ENCODE measurements at places on chromosomes 2 and 18. TPM values are rescaled to one million over a fixed set of nuclear protein-coding genes. Genes with fewer than 3 reads are reported as not detected.

MC2R gene
- total RNA-seq: not detected

MGAT4A gene
- 87.5 TPM for total RNA-seq

RALBP1 gene
- 46.9 TPM for total RNA-seq

DSC1 gene
- total RNA-seq: 0.20 TPM

ANKRD30BL gene
- not detected for total RNA-seq

ACKR3 gene
- 0.49 TPM for total RNA-seq

DSC2 gene
- not detected for total RNA-seq

HJURP gene
- 129 TPM for total RNA-seq

LHCGR gene
- total RNA-seq: not detected

DNA sequence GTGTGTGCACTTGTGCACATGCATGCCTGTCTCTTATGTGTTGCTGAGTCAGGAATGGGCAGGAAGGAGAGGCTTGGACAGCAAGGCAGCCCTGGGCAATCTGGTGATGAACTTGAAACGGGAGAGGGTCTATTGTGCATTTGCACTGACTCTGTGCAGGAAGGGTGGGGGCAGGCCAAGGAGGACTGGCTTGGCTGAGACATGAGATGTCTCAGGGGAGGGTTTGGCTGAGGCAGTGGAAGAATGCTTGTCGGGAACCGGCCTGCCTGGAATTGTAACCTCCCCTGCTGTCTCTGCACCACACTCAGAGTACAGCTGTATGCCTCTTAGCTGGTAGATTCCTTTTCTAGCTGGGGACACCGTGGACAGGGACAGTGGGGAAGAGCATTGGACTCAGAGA is 176.1 kb upstream of the TNP1 start:
- DNase-seq: no peak
- H3K27me3 ChIP-seq: no peaks in the 10 kb centered on the region
- H3K4me3 ChIP-seq: no peak overlapping the region
- no peak overlapping the region for H3K27ac ChIP-seq
- no peaks in the 10 kb centered on the region for H3K36me3 ChIP-seq

DNA sequence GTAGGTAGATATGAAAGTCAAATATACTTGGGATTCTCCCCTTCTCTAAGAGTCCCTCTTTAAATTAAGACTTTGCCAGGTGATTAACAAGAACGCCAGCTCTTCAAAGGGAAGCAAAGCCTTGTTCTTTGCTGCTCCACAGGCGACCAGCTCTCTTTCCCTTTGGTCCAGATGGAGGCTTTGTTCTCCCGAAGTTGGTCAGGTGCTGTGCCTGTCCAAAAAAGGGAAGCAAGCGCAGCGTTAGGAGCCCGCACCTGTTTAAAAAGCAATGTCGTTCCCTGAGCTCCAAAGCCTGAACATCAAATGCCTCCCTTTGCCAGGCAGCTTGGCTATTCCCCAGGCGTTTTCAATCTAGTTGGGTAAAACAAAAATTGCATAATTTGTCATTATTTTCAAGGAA is 1913.1 kb upstream of the PIK3C3 start:
- H3K36me3 ChIP-seq: no peaks in the 10 kb centered on the region
- DNase-seq: no peak
- no peaks in the 10 kb centered on the region for H3K4me1 ChIP-seq

GRCh38 chr2:5740053-5740452 is 47.9 kb downstream of the SOX11 start:
- H3K27ac ChIP-seq: no peak overlapping the region
- no peaks in the 10 kb centered on the region for H3K27me3 ChIP-seq
- no peaks in the 10 kb centered on the region for H3K4me1 ChIP-seq
- no peak overlapping the region for H3K4me3 ChIP-seq
- DNase-seq: no peak

DNA sequence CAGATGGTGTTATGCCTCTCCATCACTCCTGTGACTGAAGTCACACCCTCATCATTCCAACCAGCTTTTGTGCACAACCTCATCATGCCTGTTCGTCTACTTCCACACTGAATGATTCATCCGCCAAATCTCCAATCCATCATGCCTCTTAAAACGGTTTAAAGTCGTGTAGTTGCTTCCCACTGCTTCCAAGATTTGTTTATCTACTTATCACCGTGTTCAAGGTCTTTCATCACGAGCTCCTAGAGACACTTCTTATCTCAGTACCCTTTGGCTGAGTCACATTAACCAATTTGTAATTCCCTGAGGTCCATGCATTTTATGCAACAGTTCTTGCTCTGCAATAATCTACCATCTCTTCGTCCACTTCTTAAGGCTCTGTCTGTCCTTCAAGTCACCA is 592.3 kb upstream of the ID2 start:
- H3K27ac ChIP-seq: no peak overlapping the region
- H3K4me1 ChIP-seq: no peaks in the 10 kb centered on the region
- no peaks in the 10 kb centered on the region for H3K36me3 ChIP-seq
- H3K4me3 ChIP-seq: no peak overlapping the region

DNA sequence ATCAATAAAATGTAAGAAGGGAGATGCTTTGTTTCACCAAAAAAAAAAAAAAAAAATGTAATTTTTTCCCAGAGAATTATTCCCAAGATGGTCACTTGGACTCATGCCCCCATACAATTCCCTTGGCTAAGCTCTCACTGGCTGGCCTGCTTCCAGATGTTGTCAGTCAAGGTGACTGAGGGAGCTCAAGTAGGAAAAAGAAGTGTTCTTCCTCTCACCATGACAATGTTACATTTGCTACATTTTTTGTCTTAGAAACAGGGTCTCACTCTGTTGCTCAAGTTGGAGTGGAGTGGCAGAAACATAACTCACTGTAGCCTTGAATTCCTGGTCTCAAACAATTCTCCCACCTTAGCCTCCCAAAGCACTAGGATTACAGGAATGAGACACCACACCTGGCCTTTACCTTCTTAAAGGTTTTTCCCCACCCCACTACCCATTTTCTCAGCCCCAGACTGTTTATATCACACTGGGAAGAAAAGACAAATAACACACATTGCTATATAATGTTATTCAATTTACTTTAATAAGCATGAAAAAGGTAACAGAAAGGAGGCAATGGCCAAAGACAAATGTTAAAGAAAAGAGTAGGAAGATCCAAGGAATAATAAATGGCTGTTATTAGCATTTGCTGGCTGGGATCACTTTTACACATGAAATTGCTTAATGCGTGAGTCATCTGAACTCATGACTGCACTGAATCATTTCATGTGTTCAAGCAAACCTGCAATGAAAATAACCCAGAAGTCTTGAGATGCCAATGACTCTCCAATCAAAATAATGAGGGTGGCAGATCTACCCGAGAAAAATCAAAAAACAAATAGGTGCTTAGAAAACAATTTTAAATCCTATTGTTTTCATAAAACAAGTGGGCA is 45.2 kb downstream of the ACVR1 start:
- H3K27me3 ChIP-seq: no peaks in the 10 kb centered on the region
- no peak overlapping the region for H3K4me3 ChIP-seq

- no peak overlapping the region for H3K4me3 ChIP-seq
- no peak overlapping the region for H3K27ac ChIP-seq
- no peak for DNase-seq
- peaks cover 8% of the 10 kb centered on the region for H3K27me3 ChIP-seq
- no peaks in the 10 kb centered on the region for H3K36me3 ChIP-seq
- no peaks in the 10 kb centered on the region for H3K4me1 ChIP-seq
Observed at GRCh38 chr18:32661486-32662299, 111.1 kb downstream of the KLHL14 start.

- H3K36me3 ChIP-seq: peaks cover 12% of the 10 kb centered on the region
- no peaks in the 10 kb centered on the region for H3K27me3 ChIP-seq
- H3K4me3 ChIP-seq: peak overlapping the region; percentile 90
- peaks cover 40% of the 10 kb centered on the region for H3K4me1 ChIP-seq
Observed at GRCh38 chr18:49814147-49814499, 790 bp upstream of the ACAA2 start.

- H3K4me3 ChIP-seq: no peak overlapping the region
- peaks cover 2% of the 10 kb centered on the region for H3K4me1 ChIP-seq
- H3K27me3 ChIP-seq: no peaks in the 10 kb centered on the region
- no peak overlapping the region for H3K27ac ChIP-seq
Observed at GRCh38 chr18:67217551-67218166, 298.9 kb downstream of the DSEL start.

- H3K36me3 ChIP-seq: no peaks in the 10 kb centered on the region
- H3K27ac ChIP-seq: no peak overlapping the region
- DNase-seq: no peak
- no peak overlapping the region for H3K4me3 ChIP-seq
- no peaks in the 10 kb centered on the region for H3K27me3 ChIP-seq
- H3K4me1 ChIP-seq: no peaks in the 10 kb centered on the region
Observed at GRCh38 chr2:185219981-185220380, 518.6 kb upstream of the FSIP2 start.

- H3K4me3 ChIP-seq: no peak overlapping the region
- H3K4me1 ChIP-seq: peaks cover 35% of the 10 kb centered on the region
- no peak overlapping the region for H3K27ac ChIP-seq
- no peak for DNase-seq
Observed at GRCh38 chr2:54676656-54677055, 46.8 kb upstream of the EML6 start.

DNA sequence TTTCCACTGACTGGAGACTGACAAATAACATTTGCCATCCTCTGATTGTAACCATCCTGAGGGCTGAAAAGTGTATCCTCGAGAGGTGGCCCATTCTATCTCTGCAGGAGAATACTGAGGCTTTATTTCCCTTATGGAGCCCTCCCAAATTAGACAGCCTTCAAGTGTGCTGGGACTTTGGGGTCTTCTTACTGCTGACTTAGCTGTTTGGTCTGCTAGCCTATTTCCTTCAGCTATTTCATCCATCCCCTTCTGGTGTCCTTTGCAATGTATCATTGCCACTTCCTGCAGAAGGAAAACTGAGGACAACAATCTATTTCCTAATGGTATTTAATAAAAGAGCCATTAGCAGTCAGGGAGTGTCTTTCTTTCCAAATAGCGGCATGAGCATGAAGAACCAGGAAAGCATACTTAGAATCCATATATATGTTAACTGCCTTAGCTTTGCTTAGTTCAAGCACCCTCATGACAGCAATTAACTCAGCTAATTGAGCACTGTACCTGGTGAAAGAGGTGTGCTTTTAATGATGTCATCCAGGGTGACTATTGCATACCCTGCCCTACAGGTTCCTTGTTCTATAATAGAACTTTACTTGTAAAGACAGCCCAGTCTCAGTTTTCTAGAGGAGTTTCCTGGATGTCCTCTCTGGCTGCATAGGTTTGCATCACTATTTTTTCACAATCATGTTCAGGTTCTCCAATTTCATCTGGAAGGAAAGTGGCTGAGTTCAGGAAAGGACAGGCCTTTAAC is 24.0 kb downstream of the CMPK2 start:
- H3K27ac ChIP-seq: no peak overlapping the region
- H3K4me1 ChIP-seq: no peaks in the 10 kb centered on the region
- no peak for DNase-seq
- H3K27me3 ChIP-seq: no peaks in the 10 kb centered on the region
- H3K36me3 ChIP-seq: peaks cover 33% of the 10 kb centered on the region
- H3K4me3 ChIP-seq: no peak overlapping the region

- no peaks in the 10 kb centered on the region for H3K4me1 ChIP-seq
- H3K36me3 ChIP-seq: no peaks in the 10 kb centered on the region
- DNase-seq: no peak
- peaks cover 17% of the 10 kb centered on the region for H3K27me3 ChIP-seq
- H3K27ac ChIP-seq: no peak overlapping the region
- no peak overlapping the region for H3K4me3 ChIP-seq
Observed at GRCh38 chr2:173164396-173164795, 88.8 kb downstream of the MAP3K20 start.

- H3K36me3 ChIP-seq: peaks cover 13% of the 10 kb centered on the region
- no peak overlapping the region for H3K4me3 ChIP-seq
- DNase-seq: no peak
- H3K27me3 ChIP-seq: no peaks in the 10 kb centered on the region
Observed at GRCh38 chr18:48923746-48924629, 26.8 kb downstream of the SMAD7 start.

DNA sequence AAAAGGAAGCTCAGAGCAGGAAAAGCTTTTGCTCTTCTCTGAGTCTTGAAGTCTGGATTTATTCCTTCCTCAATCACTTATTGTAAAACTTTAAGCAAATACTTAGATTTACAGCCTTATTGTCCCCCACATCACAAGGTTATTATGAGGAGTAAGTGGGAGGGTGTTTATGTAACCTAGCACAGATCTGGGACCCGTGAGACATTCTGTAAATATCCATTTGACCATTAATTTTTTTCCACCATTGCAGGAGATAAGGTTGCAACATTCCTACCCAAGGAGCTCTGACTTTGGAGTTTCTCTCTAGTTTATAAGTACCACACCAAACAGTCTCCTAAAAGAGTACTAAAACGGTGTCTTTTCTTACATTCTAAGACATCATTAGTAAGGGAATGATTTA is 52.1 kb upstream of the CTIF start:
- no peak overlapping the region for H3K27ac ChIP-seq
- H3K36me3 ChIP-seq: no peaks in the 10 kb centered on the region
- no peaks in the 10 kb centered on the region for H3K4me1 ChIP-seq
- no peak overlapping the region for H3K4me3 ChIP-seq

DNA sequence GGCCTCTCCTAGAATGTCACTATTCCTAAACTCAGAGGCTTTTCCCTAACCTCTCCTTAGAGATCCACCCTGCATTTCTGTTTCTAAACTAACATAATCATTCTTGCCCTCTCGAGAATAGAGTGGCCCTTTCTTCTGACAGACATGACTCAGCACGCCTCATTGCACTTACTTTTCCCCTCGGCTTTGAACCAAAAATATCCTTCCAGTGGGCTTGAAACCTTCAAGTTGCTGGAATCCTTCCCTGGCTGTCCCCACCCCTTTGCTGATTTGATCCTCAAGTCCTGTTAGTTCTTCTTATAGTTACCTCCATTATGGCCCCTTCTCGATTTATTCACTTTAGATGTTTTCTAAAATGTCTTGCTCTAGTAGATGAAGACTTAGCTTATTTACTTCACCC is 158.0 kb downstream of the LTBP1 start:
- H3K27ac ChIP-seq: no peak overlapping the region
- H3K27me3 ChIP-seq: peaks cover 32% of the 10 kb centered on the region
- no peaks in the 10 kb centered on the region for H3K4me1 ChIP-seq
- H3K4me3 ChIP-seq: no peak overlapping the region

GRCh38 chr2:151423760-151424159 is 14.1 kb downstream of the RIF1 start:
- peak overlapping the region; percentile 77 for H3K27ac ChIP-seq
- peaks cover 49% of the 10 kb centered on the region for H3K36me3 ChIP-seq
- H3K27me3 ChIP-seq: no peaks in the 10 kb centered on the region
- peaks cover 37% of the 10 kb centered on the region for H3K4me1 ChIP-seq
- DNase-seq: peak; percentile 16

GRCh38 chr2:162676515-162676914 is 162.1 kb downstream of the KCNH7 start:
- DNase-seq: no peak
- no peaks in the 10 kb centered on the region for H3K27me3 ChIP-seq
- H3K4me3 ChIP-seq: no peak overlapping the region
- no peak overlapping the region for H3K27ac ChIP-seq
- no peaks in the 10 kb centered on the region for H3K4me1 ChIP-seq

DNA sequence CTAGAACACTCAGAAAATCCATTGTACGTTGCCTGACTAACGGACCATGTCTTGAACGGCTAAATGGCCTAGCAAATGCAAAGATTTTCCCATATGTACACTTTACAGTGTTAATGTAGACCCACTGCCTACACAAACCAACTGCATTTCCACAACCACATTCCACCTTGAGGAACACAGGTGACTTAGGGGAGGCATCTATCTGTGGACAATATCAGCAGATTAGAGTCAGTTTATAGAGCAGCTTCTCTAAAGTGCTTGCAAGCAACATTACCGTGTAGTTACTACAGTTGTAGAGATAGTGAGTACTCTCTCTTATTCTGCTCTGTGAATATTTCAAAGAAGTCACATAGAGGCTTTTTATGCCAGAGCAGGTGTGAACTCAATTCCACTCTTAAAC is 139.6 kb downstream of the TCF4 start:
- H3K27ac ChIP-seq: no peak overlapping the region
- H3K27me3 ChIP-seq: peaks cover 11% of the 10 kb centered on the region
- no peak overlapping the region for H3K4me3 ChIP-seq
- H3K36me3 ChIP-seq: no peaks in the 10 kb centered on the region
- no peaks in the 10 kb centered on the region for H3K4me1 ChIP-seq
- no peak for DNase-seq

All from activated naive CD4-positive, alpha-beta T cell treated with anti-CD3 and anti-CD28 coated beads for 36 hours (primary cell).